ENCODE measurements at places on chromosomes 4 and X.
A peak's percentile ranks its signal among the peaks of the same experiment; 100 is the strongest.

DNA sequence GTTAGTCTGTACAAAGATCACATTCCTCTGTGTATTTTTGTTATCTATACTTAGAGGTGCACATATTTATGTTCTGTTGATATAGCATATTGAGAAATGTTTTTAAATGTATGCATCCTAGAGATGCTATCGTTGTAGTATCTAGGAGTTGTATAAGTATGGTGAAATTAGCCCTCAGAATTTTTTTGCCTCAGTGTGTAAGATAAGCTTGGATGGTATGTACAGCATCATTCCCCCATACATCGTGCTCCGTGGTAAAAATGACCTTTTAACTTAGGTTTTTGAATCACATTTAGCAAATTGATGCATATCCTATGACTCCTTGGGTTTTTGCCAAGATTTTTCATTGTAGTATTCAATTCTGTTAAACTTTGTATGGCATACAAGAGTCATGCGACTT, 113.5 kb downstream of the RPA4 start:
- DNase-seq = no peak

DNA sequence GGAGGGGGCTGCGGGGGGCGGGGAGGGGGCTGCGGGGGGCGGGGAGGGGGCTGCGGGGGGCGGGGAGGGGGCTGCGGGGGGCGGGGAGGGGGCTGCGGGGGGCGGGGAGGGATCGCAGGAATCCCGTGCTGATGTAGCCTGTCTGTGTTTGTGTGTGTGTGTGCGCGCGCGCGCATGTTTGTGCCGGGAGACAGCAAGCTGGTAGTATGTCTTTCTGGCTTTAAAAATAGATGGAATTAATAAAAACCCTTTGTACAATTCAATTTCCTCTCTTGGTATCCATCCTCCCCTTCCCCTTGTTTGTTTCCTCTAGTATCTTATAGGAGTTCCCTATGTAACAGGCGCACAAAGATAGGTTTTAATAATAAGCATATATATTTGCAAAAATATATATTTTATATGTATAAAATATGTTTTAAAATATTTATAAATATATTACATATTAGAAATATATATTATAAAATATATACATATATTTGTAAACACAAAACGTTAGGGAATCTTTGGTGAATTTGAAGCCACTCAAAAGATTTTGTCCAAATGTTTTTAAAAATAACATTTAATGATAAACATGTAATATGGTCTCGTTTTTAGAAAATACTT, 782 bp downstream of the ARHGAP24 start:
- DNase-seq = no peak

GRCh38 chrX:13091111-13091765, 46.8 kb upstream of the FAM9C start:
- no peak for DNase-seq

- DNase-seq = no peak
Measured at GRCh38 chr4:7209699-7210098, 17.4 kb downstream of the SORCS2 start.

- DNase-seq = peak; percentile 63
Measured at GRCh38 chrX:40105835-40106675, 8.3 kb upstream of the BCOR start.

DNA sequence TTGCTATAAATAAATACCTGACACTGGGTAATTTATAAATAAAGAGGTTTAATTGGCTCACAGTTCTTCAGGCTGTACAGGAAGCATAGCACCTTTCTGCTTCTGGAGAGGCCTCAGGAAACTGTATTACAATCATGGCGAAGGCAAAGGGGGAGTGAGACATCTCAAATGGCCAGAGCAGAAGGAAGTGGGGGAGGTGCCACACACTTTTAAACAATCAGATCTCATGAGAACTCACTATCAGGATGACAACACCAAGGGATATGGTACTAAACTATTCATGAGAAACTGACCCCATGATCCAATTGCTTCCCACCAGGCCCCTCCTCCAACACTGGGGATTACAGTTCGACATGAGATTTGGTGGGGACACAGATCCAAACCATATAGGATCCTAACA, 11.7 kb upstream of the TCEAL9 start:
- no peak for DNase-seq

DNA sequence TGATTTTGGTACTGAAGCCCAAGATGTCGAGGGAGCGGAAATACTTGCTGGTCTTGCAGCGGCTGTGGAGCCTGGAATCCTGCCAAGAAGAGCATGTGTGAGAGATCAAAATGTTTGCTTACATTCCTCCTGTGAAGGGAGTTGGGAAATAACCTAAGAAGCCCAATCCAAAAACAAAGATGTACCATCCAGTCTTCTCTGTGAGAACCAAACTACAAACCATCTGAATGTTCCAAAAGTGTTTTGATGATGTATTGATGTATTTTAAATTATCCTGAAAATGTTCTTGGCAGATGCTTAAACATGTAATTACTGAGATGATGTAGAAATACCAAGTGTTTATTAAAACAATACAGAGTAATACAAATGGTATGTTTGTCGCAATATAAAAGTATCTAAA, 10.1 kb upstream of the ADH1A start:
- DNase-seq = no peak

GRCh38 chr4:42445038-42445437, 47.8 kb downstream of the SHISA3 start:
- DNase-seq = no peak

All from stimulated activated CD4-positive, alpha-beta T cell treated with anti-CD3 and anti-CD28 coated beads, Interleukin-15, amount 100 ng/mL, for 1 hour (primary cell).